ENCODE measurements at places on chromosomes 11 and 22.

DNA sequence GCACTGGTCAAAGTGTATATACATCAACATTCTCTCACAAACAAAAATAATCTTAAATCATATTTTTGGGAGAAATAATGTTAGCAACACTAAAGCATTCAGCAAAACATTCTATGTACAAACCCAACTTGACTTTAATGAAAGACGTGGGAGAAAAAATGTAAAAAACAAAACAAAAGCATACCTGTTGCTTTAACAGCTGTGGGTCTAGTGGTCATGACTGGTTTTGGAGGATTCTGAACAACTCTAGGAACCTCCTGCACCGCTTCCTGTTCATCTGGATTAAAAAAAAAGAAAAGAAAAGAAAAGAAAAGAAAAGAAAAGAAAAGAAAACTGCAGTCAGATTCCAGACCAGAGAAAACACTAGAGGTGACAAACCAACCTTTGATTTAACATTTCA, 2.1 kb downstream of the FNBP4 start:
- no peaks in the 10 kb centered on the region for H3K27me3 ChIP-seq
- peaks cover 68% of the 10 kb centered on the region for H3K4me1 ChIP-seq
- H3K27ac ChIP-seq, result peak overlapping the region; percentile 98
- H3K36me3 ChIP-seq, result peaks cover 47% of the 10 kb centered on the region

- H3K4me3 ChIP-seq, result no peak overlapping the region
- no peak for DNase-seq
- no peaks in the 10 kb centered on the region for H3K36me3 ChIP-seq
- no peak overlapping the region for H3K27ac ChIP-seq
- H3K27me3 ChIP-seq, result no peaks in the 10 kb centered on the region
Observed at GRCh38 chr22:30038219-30038618, 42.0 kb upstream of the HORMAD2 start.

- DNase-seq, result peak; percentile 55
- peaks cover 20% of the 10 kb centered on the region for H3K4me1 ChIP-seq
- H3K27me3 ChIP-seq, result peaks cover 21% of the 10 kb centered on the region
- peak overlapping the region; percentile 87 for H3K4me3 ChIP-seq
Observed at GRCh38 chr11:17012712-17013547, 1.3 kb downstream of the PLEKHA7 start.

- no peak overlapping the region for H3K27ac ChIP-seq
- H3K4me3 ChIP-seq, result no peak overlapping the region
- DNase-seq, result no peak
Observed at GRCh38 chr22:37940698-37941376, 12.6 kb downstream of the C22orf23 start.

DNA sequence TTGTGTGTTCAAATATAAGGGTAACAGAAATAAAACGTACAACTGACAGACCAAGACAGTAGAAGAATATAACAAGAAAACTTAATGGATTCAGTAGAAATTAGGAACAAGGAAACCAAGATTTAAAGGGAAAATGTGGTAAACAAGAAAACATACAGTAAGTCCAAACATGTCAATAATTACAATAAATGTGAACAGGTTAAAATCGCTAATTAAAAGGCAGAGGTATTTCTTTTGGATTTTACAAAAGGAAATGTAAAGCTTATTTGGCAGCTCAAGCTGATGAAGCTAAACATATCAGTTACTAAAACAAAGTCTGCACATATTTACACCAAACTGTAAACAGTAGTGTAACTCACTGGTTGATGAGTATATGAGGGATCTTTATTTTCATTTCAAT, 2.3 kb upstream of the SLC22A12 start:
- H3K27me3 ChIP-seq, result peaks cover 28% of the 10 kb centered on the region
- no peaks in the 10 kb centered on the region for H3K4me1 ChIP-seq
- H3K36me3 ChIP-seq, result no peaks in the 10 kb centered on the region
- DNase-seq, result no peak
- H3K27ac ChIP-seq, result no peak overlapping the region

GRCh38 chr11:129946256-129946655, 50.9 kb upstream of the NFRKB start:
- H3K27me3 ChIP-seq, result no peaks in the 10 kb centered on the region
- H3K27ac ChIP-seq, result no peak overlapping the region
- H3K4me3 ChIP-seq, result no peak overlapping the region

GRCh38 chr11:103602840-103603239, 433.6 kb upstream of the DDI1 start:
- H3K27me3 ChIP-seq, result no peaks in the 10 kb centered on the region
- no peaks in the 10 kb centered on the region for H3K36me3 ChIP-seq

DNA sequence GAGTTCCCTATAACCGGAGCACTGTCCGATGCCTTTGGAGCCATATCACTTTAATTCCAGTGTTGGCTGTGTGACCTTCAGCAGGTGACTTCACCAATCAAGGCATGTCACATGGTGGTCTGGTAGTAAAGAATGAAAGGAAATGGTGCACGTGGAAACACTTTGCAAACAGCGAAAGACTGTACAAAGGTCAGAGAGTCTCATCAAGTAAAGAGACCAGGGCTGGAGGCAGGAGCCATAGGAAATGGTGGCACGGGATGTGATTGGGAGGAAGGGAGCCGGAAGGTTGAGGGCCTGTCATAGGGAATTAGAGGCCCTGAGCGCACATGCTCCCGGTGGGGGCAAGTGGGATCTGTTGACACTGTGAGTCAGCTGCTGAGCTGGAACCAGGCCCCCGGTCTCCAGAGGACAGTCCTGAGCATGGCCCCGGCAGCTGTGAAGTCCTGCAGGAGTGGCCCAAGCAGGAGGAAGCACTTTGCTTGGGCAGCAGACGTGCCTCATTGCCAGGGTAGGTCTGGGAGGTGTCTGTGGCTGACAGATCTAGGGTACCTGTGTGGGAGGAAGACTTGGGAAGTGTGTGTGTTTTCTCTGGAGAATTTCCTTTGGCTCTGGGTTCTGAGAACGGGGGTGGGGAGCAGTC, 2.0 kb downstream of the DAGLA start:
- peak overlapping the region; percentile 8 for H3K27ac ChIP-seq
- H3K4me1 ChIP-seq, result peaks cover 48% of the 10 kb centered on the region
- DNase-seq, result peak; percentile 63

- DNase-seq, result no peak
- no peaks in the 10 kb centered on the region for H3K4me1 ChIP-seq
- no peaks in the 10 kb centered on the region for H3K36me3 ChIP-seq
- no peaks in the 10 kb centered on the region for H3K27me3 ChIP-seq
- H3K4me3 ChIP-seq, result no peak overlapping the region
Observed at GRCh38 chr11:24324211-24324610, 172.6 kb upstream of the LUZP2 start.

GRCh38 chr11:114281388-114281956, 14.7 kb upstream of the NNMT start:
- no peaks in the 10 kb centered on the region for H3K36me3 ChIP-seq
- peaks cover 25% of the 10 kb centered on the region for H3K4me1 ChIP-seq
- H3K4me3 ChIP-seq, result no peak overlapping the region
- H3K27ac ChIP-seq, result peak overlapping the region; percentile 4

GRCh38 chr22:38657045-38657909, 839 bp downstream of the CBY1 start:
- H3K27ac ChIP-seq, result peak overlapping the region; percentile 96
- no peaks in the 10 kb centered on the region for H3K27me3 ChIP-seq
- no peak for DNase-seq

Data from left ventricle myocardium inferior (tissue), 1 donor.